ENCODE measurements at places on chromosomes 3 and 15. TPM values are rescaled to one million over a fixed set of nuclear protein-coding genes. Genes with fewer than 3 reads are reported as not detected.

Gene SNTN
- total RNA-seq = not detected

DNA sequence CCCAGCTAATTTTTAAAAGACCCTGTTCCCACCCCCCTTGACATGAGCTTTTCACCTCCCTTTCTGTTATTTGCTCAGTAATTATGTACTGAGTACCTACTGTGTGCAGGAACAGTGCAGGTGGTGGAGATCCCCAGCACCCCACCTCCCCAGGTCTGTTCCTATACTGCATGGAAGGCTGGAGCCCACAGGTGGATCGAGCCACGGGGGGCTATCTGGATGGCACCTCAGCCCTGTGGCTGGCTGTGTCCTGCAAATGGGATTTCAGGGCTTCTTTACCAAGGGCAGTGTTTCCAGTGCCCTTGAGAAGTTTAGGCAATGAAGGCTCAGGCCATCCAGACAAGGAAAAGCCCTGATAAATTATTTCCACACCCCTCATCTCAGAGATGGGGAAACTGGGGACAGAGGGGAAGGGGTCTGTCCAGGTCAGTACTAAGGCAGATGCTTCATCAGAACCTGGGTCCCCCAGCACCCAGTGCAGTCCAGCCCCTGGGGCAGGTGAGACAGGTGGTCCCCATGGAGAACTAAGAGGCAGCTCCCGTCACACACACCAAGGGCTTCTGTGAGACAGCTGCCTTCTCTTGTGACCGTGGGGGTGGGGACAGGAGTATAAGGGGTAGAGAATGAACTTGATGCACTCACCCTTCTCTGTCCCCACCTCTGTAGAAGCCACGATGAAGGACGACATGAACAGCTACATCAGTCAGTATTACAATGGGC, 109.6 kb downstream of the ETFA start:
- DNase-seq = no peak

- DNase-seq = no peak
These were observed 2.9 kb downstream of the SLC22A13 start for GRCh38 chr3:38268522-38268921.

DNA sequence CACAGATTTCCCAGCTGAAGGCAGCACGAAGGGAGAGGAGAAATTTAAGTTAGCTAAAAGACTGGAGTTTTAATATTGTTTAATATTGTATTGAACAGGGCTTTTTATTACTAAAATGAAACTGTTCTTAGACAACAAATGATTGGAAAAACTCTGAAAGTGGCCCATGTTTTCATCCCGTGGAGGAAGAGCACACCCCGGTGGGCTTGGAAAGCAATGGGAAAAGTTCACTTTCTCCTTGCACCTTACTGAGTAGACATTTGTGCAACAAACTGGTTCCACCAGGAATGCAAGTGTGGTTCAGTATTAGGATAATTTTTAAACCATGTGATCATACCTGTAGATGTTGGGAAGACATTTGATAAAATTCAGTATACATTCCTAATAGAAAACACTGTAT, 8.2 kb upstream of the ESYT3 start:
- DNase-seq = no peak

DNA sequence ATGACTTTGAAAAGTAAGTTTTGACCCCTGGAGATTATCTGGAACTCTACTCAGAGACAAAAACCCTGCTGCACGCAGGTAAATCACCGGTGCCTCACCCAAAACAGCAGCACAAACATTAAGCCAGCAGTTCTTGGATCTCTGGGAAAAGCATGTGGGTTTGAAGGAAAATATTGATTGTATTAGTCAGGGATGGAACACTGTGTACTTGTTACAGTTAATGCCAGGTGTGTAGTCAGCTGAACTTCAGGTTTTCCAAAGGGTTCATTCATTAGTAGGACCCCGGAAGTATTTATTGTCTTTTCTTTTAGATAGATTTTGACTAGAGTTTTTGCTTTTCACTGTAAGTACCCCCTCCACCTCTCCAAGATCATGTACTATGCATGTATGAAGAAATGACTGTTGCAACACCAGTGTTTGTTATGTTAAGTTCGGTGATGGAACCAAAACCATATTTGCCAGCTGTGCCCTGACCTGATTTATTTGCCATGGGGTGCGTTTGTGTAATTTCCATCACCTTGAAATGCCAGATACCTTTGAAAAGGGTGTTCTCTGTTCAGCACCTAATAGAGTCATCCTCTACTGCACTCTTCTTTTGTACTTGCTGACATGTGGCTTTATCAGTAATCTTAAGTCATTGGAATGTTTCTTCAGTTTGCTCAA, 14.5 kb downstream of the ARHGEF26 start:
- no peak for DNase-seq

Gene DLL4
- 0.19 TPM for total RNA-seq

DNA sequence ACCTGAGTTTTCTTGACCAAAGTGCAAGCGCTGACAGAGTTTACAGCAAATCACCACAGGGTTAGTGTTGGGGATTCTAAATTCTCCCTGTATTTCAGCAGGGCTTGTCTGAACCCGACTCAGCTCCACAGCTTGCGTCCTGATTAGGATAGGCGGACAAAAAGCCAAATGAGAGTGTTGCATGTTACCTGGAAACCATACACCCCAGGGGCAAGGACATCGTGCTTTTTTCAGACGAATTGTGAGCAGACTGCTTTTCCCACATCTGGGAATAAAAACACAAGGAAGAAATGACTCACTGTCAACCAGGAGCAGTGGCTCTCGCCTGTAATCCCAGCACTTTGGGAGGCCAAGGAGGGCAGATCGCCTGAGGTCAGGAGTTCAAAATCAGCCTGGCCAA, 3.0 kb downstream of the DZIP1L start:
- no peak for DNase-seq

Gene DUOXA2
- not detected for total RNA-seq

Gene PATL2
- total RNA-seq = 50.8 TPM

DNA sequence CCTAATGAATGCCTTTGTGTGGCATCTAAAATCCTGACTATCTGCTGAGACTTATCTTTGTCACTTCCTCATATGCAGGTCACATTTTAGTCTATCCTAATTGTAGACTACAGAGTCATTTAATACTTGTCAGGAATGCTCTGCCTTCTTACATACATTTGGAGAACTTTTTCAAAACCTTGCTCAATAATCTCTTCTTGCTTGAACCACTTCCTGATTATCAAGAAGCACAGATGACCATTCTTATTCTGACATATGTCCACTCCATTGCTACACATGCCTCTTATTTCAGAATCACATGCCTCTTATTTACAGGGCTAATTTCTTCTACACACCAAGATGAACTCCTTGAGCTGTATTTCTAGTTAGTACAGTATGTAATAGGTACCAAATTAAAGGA, 400.3 kb downstream of the TBC1D5 start:
- no peak for DNase-seq

Gene TMEM115
- 22.6 TPM for total RNA-seq

- DNase-seq = no peak
These were observed 1.3 kb downstream of the SMCO1 start for GRCh38 chr3:196513697-196514349.

GRCh38 chr3:112646623-112647022, 5.7 kb upstream of the CCDC80 start:
- no peak for DNase-seq

DNA sequence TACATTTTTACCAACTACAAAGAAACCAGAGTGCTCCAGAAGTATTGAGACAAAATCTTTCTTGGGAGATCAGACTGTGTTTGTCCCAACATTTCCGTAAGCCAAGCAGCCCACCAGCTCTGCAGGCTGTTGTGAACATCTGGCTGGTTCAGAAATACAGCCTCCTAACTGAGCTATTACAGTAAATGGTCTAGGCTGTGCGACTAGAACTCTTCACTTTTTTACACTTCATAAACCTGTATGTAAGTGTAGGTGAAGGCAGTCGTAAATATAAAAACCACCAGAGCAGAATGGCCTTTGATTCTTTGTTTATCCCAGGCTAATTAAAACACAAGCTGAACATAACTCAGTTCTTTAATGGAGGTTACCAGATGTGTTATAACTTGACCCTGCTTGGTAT, 235.3 kb downstream of the ARRDC4 start:
- DNase-seq = no peak

DNA sequence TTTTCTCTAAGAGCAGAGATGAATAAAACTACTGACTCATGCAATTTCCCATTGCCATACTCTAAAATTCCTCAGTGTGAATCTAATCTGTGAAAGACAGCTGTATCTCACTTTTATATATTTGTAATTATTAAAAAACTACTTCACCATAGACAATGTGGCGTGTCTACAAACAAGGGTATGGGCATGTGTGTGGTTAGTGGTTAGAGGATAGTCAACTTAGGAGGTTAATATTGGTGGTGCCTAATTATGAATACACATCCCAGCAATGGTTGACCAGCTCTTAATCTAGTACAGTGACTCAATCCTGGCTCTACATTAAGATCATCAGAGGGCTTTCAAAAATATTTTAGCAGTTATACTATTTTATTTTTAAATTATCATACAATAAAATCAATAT, 94.5 kb downstream of the GOLIM4 start:
- no peak for DNase-seq

- no peak for DNase-seq
These were observed 129.5 kb downstream of the PLCL2 start for GRCh38 chr3:17014284-17014683.

DNA sequence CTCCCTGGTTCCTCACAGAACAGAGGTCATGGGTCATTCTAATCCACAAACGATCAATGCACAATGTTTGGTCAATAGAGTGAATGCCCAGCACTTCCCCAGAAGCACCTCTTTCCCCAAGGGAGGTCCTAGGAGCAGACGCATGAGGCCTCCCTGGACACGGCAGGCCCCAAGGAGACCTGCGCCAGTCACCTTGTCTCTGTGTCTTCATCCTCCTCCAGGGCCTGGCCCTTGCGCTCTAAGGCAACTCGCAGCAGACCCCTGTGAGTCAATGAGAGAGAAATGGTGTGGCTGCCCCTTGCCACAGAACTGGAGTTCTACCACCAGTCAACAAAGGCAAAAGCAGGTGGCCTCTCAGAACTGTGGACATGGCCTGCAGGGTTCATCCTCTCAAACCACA, 18.1 kb downstream of the ALS2CL start:
- no peak for DNase-seq

DNA sequence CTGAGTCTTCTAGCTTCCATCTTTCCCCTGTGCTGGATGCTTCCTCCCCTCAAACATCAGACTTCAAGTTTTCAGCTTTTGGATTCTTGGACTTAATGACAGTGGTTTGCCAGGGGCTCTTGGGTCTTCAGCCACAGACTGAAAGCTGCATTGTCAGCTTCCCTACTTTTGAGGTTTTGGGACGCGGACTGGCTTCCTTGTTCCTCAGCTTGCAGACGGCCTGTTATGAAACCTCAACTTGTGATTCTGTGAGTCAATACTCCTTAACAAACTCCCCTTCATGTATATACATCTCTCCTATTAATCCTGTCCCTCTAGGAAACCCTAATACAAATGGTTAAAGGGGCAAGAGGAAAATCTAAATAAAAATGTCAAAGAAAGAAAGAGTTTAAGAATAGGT, 100.1 kb downstream of the ABI3BP start:
- no peak for DNase-seq

GRCh38 chr3:34504775-34505174, 706.3 kb downstream of the PDCD6IP start:
- no peak for DNase-seq

- DNase-seq = no peak
These were observed 47.8 kb downstream of the OIP5 start for GRCh38 chr15:41284427-41285177.

Gene ZPLD1
- 0.32 TPM for total RNA-seq

Gene CADM2
- not detected for total RNA-seq

Gene GLDN
- not detected for total RNA-seq

DNA sequence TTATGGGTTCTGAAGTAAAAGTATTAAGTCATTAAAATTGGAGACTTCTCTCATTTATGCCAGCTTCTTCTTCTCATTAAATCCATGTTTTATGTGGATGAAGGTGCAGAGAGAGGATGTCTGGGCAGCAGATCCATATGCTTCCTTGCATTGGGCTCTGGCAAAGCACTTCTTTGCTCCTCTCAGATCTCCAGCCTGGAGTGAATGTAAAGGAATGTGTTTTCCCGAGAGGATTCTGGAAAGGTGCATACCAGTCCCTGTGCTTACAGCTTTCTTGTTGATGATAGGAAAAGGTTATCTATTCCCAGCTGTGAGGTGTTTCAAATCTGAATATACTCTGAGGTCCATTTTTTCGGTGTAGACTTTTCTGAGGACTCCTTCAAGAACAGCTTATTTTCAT, 79.9 kb upstream of the PEX5L start:
- DNase-seq = no peak

- DNase-seq = peak; percentile 85
These were observed 40.9 kb upstream of the IDH2 start for GRCh38 chr15:90143166-90143655.

DNA sequence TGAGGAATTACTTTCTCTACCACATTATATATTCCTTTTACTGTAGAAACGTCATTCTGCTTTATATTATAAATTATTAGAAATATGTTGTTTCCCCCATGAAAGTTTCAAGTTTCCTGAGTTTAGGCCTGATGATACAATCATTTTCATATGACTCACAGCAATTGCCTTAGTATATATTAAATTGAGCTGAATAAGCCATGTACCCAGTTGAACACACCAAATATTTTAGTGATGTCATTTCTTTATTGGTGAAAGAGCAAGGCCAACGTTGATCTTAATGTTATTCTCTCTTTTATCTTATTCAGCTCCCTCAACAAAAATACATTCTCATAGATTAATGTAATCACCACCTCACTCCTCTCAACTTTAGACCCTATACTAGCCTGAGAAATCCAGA, 30.8 kb downstream of the B3GNT5 start:
- DNase-seq = no peak

DNA sequence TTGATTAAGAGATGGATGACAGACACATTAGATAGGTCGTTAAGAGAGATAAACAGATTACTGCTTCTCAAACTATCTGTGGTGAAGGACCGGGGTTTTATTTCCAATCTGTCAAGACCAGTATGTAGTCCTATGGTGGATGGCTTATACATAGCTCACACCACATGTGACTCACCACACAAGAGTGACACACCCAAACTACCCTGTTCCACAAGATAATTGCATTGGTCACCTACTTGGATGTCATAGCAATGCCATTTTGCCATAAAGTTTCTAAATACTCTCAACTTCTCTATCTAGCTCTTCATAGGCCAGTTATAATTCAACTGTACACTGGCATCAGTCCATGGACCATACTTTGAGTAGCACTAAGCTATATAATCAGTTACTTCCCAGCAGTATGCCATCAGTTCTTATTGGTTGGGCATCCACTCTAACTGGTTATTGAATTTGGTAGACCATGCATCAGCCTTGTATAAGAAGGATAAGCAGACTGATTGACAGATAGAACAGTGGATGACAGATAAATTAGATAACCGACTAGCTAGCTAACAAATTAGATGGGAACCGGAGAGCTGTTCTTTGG, 11.6 kb downstream of the WWTR1 start:
- DNase-seq = no peak

DNA sequence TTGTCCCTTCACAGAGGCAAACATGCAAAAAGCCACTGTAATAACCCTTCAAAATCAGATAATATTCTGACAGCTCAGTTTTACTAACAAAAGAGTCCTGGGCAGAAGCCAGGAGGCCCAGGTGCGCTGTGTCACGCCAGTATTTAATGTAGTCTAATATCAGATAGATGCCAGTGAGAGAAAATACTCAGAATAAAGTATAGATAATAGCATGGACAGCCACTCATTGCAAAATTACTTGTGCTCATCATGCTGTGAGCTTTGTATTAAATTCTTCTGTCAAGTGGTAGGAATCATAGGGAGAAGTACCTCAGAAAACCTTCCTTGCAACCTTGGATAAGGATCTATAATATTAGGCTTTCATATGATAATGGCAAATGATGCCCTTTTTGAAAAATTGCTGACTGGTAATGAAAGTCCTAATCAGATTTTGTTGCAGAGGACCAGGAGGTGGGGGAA, 1154.3 kb downstream of the ROBO1 start:
- no peak for DNase-seq

Gene LYZL4
- total RNA-seq = not detected

- no peak for DNase-seq
These were observed 96.4 kb upstream of the NANOGP8 start for GRCh38 chr15:35181538-35181937.

Measured in activated T-cell treated with anti-CD3 and anti-CD28 coated beads, Interleukin-2, amount 50 U/mL, for 72 hours (primary cell).